ENCODE measurements at places on chromosomes 13 and 19. TPM values are rescaled to one million over a fixed set of nuclear protein-coding genes. Genes with fewer than 3 reads are reported as not detected.

Gene PRR20A
- not detected for total RNA-seq

Gene SKA3
- total RNA-seq: 37.4 TPM

Gene FSD1
- total RNA-seq: 15.3 TPM

Gene FBL
- total RNA-seq: 771 TPM

GRCh38 chr13:111407381-111408131, 87.1 kb downstream of the TEX29 start:
- DNase-seq: no peak

DNA sequence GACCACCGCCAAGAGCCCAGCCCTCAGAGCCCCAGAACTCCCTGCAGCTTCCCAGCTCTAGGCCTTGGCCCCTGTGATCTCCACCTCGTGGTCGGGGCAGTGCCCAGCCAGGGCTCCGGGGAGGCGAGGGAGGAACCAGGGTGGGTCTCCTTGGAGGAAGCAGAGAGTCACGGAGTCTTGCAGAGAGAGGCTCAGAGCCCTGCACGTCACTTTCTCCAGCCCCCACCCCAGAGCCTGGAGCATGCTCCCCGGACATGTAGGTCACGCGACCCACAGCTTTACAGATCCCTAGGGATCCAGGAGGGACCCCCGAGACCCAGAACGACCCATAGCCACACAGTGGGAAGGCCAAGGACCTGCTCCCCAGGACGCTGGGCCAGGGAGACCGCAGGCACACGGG, 11.9 kb downstream of the GADD45B start:
- DNase-seq: no peak

GRCh38 chr13:36848199-36848982, 29.4 kb downstream of the RFXAP start:
- DNase-seq: peak; percentile 7

GRCh38 chr13:57569986-57570385, 61.6 kb upstream of the PCDH17 start:
- no peak for DNase-seq

DNA sequence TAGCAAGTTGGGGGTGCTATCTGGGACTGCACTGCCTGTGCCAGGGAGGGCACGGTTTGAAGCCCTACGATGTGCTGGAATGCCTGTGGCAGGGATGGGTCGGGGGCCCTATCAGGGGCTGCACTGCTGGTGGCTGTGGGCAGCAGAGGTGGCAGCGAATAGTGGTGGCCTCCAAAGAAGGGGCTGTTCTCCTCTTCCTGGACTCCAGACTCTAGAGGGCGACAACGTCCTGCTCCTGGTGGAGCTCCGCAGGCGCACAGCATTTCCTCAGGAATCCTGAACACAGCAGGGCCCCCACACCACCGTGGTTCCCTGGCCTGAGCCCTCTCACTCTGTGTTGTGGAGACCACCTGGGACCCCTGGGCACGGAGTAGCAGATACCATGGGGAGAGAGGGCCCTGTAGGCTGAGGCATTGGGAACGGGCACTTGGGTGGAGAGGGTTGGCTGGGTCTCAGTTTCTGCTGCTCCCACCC, 145.6 kb downstream of the TNFRSF19 start:
- DNase-seq: no peak

- DNase-seq: no peak
Observed at GRCh38 chr13:25798998-25799397, 252.8 kb downstream of the SHISA2 start.

DNA sequence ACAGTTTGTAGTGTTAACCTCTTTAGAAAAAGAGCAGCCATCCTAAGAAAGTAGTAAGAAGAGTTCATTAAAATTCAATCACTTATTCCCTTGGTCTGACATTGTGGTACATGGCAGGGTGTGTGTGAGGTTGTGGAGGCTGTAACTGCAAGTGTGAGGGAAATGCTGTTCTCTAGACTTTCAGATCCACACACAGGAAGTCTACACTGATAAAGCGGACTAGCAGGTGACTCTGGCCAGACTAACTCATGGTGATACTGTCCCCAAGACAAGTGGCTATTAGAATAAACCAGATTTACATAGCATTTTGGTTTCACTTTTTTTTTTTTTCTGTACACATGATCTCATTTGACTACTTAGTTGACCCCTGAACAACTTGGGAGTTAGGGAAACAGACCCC, 10.0 kb downstream of the MTIF3 start:
- no peak for DNase-seq

All from activated naive CD4-positive, alpha-beta T cell treated with anti-CD3 and anti-CD28 coated beads, Interleukin-2, amount 50 U/mL, for 72 hours (primary cell).